Activated naive CD8-positive, alpha-beta T cell treated with anti-CD3 and anti-CD28 coated beads, Interleukin-2, amount 10 ng/mL, durations not matched to agents 7 days and 5 days (primary cell): ENCODE measurements at places on chromosomes 3 and 15. TPM values are rescaled to one million over a fixed set of nuclear protein-coding genes. Genes with fewer than 3 reads are reported as not detected.

GRCh38 chr15:86446253-86446640 lies 366.6 kb downstream of the AGBL1 start:
- no peak for DNase-seq

GRCh38 chr3:16866571-16866970 lies 18.2 kb upstream of the PLCL2 start:
- DNase-seq = no peak

Gene ADGRG7
- total RNA-seq = not detected

DNA sequence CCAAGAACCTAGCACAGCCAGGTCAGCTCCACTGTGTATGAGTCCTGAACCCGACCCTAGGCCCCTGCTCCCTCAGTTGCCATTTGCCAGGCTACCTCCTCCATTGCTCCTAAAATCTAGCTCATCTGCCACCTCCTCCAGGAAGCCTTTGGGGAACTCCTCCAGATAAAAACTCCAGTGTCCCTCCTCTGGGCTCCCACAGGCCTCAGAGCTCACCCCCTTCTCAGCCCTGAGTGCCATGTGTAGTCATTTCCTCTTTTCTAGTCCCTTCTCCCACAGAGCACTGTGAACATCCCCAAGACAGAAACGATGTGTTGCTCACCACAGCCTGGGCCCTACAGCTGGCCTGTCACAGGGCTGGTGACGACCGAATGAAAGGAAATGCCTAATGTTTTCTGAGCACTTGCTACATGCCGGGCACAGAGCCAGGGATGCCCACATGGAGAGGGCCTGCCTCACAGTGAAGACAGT lies 61.0 kb downstream of the IQSEC1 start:
- DNase-seq = peak; percentile 51

DNA sequence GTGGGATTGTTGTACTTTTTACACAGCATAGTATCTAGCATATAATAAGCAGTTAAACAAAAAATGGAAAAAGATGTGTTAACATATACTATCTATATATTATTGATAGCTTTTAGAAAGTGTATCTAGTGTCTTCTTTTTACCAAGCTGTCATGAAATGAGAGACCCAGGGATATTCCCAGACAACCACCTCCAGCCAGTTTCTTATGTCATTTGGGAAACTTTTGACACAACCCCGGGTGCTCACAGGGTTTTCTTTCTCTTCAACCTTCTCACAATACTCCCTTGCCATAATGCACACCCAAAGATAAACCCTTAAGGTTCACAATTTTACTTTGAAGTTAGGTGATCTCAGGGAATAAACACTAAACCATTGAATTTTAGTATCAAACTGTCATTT lies 4.8 kb upstream of the PLA1A start:
- DNase-seq = no peak
